Kasumi-1 (cell line): ENCODE measurements at places on chromosomes 6 and 20.

GRCh38 chr6:11536795-11537194 lies 754 bp upstream of the TMEM170B start:
- DNase-seq, result peak; percentile 29

- no peak for DNase-seq
These were observed 25.4 kb upstream of the CST3 start for GRCh38 chr20:23663180-23663579.

DNA sequence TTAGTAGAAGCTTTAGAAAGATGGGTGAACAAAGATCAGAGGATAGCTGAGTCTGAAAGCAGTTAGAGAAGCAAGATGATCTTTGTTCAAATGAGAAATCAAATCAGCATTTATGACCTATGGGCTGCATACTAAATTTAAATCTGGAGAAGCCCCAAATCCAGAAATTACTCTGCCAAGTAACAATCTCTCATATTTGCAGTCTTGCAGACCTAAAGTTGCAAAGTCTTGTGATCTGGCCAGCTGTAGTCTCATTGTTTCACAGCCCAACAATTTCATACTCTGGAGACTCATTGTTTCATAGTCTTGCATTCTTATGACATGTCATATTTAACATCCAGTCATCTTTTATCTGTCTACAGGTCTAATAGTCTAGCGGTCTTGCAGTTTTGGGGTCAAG lies 364.9 kb upstream of the RSPO3 start:
- DNase-seq, result no peak

GRCh38 chr6:142323377-142323776 lies 21.6 kb downstream of the ADGRG6 start:
- no peak for DNase-seq

GRCh38 chr6:161088676-161089328 lies 97.2 kb downstream of the MAP3K4 start:
- DNase-seq, result no peak

- DNase-seq, result peak; percentile 28
These were observed 78.4 kb upstream of the TBC1D7 start for GRCh38 chr6:13406781-13407180.

DNA sequence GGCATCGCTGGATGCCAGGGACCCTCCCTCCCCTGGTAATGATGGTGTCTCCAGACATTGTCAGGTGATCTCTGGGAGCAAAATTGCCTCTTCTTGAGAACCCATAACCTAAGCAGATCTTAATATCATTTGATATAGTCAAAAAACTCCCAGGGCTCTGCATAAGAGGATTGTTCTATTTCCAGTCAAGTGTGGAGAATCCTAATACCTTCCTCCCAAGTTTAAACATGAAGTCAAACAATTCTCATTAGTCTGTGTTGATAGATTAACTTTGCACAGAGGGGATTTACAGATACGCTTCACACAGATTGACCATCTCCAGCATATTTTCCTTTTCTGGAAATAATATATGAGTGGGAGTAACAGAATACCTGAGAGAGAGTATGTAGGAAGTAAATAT lies 10.5 kb downstream of the EYA4 start:
- no peak for DNase-seq

DNA sequence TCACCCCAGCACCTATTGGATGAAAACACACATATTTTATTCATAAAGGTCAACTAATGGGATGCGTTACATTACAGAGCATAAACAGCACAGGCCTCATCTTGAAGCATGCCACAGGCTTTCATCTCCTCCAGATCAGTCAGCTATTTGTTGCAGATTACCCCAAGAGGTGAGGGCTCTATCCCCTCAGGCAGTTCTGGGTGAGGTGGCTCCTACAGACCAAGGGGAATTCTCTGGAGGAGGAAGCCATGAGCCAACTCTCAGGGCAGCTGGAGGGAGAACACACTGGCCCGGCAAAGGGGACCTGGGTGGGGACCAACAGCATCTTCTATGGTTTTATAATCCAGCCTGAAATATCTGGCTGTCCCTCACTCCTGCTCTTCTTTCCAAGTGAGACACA lies 126.4 kb upstream of the BTBD3 start:
- DNase-seq, result no peak

- DNase-seq, result no peak
These were observed 399.9 kb downstream of the CDH26 start for GRCh38 chr20:60358101-60358500.

- no peak for DNase-seq
These were observed 15.3 kb upstream of the MMP9 start for GRCh38 chr20:45993197-45993951.

GRCh38 chr20:60035486-60035885 lies 77.3 kb downstream of the CDH26 start:
- DNase-seq, result no peak

- DNase-seq, result no peak
These were observed 101.2 kb upstream of the TIAM2 start for GRCh38 chr6:154893917-154894316.

- peak; percentile 24 for DNase-seq
These were observed 53.3 kb upstream of the HFE start for GRCh38 chr6:26033941-26034354.

GRCh38 chr20:41169162-41169690 lies 31.9 kb downstream of the PLCG1 start:
- no peak for DNase-seq

GRCh38 chr6:36187446-36187845 lies 9.1 kb upstream of the BRPF3 start:
- peak; percentile 14 for DNase-seq

DNA sequence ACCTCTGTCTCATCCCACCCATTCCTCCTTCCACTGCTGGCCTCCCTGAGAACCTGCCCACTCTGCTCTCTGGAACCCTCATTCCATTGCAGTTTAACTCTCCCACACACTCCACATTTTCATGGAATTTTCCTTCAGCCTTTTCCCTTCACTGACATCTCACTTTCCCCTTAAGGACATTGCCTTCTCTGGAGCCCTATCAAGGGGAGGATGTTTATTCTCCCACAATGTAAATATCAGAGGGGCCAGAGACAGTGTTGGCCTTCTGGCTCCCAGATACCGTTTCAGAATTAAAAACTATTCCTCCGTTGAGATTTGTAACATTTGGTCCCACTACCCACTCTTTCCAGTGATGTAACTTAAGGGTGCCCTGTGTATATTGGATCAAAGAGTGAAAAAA lies 199.5 kb upstream of the KCNK16 start:
- no peak for DNase-seq

GRCh38 chr6:134235937-134236751 lies 81.8 kb downstream of the SGK1 start:
- peak; percentile 81 for DNase-seq

DNA sequence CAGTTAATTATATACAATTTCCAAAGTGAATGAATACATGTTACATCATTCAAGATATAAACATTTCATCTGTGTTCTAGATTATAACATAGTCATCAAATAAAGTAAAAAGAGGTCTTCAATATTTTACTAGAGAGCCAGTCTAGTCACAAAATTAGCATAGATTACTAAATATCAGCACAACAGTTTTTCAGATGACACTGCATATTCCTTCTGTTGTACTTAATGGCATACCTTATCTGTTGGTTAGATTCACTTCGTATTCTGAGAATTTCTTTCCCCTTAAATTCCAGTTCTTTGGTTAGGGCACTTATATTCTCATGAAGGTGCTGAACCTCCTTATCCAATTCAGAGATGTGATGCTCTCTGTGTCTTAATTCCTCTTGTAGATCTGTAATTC lies 39.8 kb upstream of the MCM9 start:
- DNase-seq, result no peak

- peak; percentile 90 for DNase-seq
These were observed 160.1 kb downstream of the C6orf58 start for GRCh38 chr6:127737009-127737486.

- DNase-seq, result no peak
These were observed 72.6 kb downstream of the SCAND1 start for GRCh38 chr20:35881676-35882075.

DNA sequence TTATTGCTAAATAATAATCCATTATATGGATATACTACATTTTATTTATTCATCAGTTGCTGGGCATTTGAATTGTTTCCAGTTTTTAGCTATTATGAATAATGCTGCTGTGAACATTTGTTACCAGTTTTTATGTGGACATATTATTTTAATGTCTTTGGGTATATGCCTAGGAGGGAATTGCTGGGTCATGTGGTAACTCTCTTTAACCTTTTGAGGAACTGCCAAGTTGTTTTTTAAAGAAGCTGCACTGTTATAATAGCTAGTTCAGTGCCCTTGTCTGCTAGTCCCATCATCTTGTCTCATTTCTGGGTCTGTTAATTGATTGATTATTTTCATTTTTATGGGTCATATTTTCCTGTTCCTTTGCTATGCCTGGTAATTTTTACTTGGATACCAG lies 56.3 kb downstream of the FOXO3 start:
- peak; percentile 45 for DNase-seq

- peak; percentile 88 for DNase-seq
These were observed 2.4 kb downstream of the EDEM2 start for GRCh38 chr20:35144694-35145093.

DNA sequence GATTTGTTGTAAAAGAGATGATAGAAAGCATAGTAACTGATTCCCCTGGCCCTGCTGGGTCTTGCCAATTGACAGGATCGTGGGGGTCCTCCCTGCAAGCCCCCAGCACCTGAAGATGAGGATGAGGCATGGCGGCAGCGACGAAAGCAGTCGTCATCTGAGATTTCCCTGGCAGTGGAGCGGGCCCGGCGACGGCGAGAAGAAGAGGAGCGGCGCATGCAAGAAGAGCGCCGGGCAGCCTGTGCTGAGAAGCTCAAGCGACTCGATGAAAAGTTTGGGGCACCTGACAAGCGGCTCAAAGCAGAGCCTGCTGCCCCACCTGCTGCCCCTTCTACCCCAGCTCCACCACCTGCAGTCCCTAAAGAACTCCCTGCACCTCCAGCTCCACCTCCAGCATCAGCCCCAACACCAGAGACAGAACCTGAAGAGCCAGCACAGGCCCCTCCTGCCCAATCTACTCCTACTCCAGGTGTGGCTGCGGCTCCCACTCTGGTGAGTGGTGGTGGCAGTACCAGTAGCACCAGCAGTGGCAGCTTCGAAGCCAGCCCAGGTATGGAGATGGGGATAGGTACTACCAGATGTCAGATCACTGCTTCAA lies 7.3 kb downstream of the PRRC2A start:
- DNase-seq, result no peak

GRCh38 chr6:68718385-68719073 lies 83.4 kb downstream of the ADGRB3 start:
- no peak for DNase-seq

DNA sequence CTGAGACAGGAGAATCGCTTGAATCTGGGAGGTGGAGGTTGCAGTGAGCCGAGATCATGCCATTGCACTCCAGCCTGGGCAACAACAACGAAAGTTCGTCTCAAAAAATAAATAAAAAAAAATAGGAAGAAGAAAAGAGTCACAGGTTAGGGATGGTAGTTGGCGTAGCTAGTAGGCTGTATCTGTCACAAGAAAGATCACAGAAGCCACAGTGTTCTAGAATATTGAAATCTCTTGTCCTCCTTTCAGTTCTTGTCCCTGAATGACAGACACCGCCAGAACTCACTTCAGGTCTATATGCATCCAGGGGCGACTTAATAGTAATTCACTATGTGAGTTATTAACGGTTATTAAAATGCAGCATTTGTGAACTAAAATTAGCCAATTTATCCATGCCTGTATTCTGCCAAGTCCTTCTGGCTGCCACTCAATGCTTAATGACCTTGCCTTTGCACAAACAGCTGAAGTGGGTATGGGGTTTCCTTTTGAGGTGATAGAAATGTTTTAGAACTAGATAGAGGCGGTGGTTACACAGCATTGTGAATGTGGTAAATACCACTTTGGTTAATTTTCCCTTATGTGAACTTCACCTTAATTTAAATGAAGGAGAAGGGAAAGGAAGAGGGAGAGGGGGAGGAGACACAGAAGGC lies 41.3 kb upstream of the ZMYND8 start:
- no peak for DNase-seq

DNA sequence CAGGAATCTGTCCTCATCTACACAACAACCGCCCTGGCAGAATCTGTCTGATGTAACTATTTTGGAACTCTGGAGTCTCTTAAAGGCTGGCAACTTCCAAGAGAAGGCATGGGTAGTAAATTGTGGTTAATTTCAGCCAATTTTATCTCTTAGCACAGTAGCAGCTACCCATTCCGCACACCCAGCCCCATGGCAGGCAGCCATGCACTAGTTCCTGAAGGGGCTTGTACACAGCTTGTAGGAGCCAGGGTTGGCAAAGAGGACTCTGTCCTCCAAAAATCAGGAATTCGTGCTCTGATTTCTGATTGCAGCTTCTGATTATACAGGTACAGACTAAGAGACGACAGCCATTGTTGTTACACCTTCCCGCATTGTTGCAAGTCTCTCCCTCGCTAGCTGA lies 155.9 kb downstream of the RNF144B start:
- no peak for DNase-seq

DNA sequence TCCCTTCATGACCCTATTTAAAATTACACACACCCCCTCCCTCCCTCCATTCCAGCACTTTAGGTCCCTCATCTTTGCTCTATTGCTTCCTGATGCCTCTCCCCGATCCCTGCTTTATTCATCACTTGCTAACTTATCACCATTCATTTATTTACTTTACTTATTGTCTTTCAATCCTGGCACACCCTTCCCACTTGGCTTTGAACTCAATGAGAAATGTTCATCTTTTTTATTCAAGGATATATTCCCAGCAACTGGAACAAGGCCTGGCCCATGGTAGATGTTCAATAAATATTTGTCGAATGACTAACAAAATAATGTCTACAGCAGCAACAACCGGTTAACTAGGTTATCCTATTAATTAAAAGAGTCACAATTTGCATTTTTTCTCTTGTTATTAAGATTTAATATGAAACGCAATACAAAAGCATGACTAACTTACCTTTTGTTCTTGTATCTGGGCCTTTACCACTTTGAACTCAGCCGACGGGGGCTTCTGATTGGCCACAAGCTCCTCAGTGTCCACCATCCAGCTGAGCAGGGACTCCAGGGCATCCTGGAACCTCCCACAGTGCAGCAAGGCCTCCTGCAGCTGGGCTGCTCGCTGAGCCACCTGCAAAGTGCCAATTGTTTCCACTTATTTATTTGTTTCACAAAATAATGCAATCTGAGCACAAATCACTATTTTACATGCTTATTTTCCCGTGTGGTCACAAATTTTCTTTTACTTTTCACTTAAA lies 107.8 kb downstream of the DST start:
- no peak for DNase-seq

- peak; percentile 53 for DNase-seq
These were observed 192.1 kb downstream of the KCNQ5 start for GRCh38 chr6:72813807-72814596.

GRCh38 chr20:38075161-38075998 lies 41.8 kb downstream of the RPRD1B start:
- DNase-seq, result no peak

DNA sequence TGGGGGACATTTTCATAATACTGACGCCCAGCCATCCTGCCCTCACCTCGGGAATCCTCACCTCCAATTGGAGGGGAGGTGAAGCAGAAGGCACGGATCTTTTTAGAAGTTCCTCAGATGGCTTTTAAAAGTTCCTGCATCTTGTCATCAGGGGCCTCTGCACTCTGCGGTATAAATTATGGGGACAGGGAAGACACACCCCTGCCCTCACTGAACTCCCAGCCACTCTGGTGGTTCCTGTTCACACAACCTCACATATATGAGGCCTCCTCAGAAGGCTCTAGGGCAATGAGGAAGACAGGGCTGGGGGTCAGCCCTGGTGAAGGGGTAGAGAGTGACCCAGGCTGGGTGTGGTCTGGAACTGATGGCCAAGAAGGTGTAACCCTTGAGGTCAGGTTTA lies 187.0 kb downstream of the SOD2 start:
- no peak for DNase-seq

GRCh38 chr20:19785173-19785982 lies 27.3 kb downstream of the RIN2 start:
- DNase-seq, result no peak

GRCh38 chr6:106715922-106716321 lies 86.5 kb downstream of the QRSL1 start:
- no peak for DNase-seq
